Nucleus accumbens (tissue), 56 donors: ENCODE measurements at places on chromosomes 12 and 14.

DNA sequence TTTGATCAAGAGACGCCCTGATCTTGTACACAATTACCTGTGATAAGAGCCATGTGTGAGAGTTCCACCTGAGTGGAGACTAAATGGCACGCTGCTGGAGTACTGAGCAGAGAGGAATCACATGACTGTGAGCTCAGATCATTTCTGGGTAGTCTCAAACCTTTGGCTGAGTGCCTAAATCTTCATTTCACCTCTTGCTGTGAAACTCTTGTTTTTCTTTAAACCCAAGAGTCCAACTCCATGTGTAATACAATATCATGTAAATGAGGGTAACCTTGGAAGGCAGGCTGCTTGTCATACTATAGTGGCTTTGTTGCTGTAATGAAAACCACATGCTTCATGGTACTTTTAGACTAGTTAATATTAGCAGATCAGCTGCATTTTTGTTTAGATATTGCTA lies 156.9 kb downstream of the CAND1 start:
- DNase-seq = no peak

DNA sequence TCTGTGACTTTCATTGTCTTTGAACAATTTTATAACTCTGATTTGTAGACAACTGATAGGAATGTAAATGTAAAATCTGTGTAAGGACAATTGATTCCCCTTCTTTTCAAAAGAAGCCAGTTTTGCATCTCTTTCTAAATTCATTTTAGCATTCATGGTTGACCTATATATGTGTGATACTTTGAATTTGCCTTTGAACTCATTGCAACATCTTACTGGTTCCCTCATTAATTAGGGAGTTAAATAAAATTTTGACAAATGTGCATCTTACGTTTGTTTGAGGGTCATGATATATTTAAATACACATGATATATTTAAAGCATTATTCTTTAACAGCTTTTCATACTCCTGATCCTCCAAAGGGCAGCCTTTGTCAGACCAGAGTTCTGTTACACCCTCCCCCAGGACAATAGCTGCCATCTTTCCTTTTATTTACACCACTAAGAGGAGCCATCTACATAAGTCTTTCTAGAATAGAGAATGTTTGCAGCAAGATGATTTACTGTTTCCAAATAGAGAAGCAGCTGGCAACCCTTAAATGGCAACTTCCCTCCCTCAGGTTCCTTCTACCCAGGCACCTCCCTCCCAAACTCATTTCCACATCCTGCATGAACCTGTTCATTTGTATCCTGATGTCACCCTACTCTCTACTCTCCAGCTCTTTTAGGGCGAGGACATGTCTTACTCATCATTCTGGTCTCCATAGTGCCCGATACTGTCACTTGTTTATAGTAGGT lies 40.2 kb upstream of the APPL2 start:
- no peak for DNase-seq

- DNase-seq = no peak
Observed at GRCh38 chr14:20781803-20782202, 735 bp downstream of the RNASE6 start.

GRCh38 chr12:16329594-16329993 lies 17.9 kb upstream of the MGST1 start:
- DNase-seq = no peak
